Iris pigment epithelial cell (primary cell): ENCODE measurements at places on chromosomes 12 and 14.

DNA sequence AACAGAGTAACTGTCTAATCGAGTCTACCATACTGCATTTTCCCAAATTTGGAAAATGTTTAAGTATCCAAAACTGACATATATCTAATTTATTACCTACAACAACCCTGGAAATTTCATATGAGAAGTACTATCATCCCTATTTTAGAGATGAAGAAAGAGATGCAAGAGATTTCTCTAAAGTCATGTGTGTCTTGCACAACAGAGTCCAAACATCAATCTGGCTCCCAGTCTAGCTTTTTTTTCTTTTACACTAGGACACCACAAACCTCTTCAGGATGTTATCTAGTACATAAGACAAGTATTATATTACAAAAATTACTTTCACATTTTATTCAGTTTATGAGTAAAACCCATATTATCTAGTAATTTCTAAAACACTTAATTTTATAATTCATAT is 39.1 kb downstream of the CAPS2 start:
- DNase-seq: no peak

DNA sequence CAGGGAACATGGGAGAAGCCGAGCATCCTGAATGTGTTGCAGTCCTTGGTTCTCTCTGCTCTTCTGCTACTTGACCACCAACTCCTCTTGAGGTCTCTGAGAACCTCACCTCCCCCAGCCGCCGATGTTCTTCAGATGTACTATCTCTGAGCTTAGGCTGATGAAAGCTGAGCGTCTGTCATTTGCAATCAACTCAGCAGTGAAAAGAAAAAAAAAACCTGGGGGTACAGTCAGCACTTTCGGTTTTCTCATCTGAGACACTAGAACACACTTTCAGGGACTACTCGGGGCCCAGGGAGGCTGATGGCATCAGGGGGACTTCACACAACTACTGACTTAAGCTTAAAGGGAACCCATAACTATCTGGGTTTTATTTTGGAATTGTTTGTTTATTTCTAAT is 9.6 kb upstream of the FLVCR2 start:
- no peak for DNase-seq

GRCh38 chr12:56487448-56488040 is 417 bp downstream of the GLS2 start:
- DNase-seq: no peak

GRCh38 chr14:65926935-65927700 is 514.6 kb downstream of the FUT8 start:
- no peak for DNase-seq

GRCh38 chr14:37745657-37746056 is 150.2 kb downstream of the TTC6 start:
- DNase-seq: no peak

DNA sequence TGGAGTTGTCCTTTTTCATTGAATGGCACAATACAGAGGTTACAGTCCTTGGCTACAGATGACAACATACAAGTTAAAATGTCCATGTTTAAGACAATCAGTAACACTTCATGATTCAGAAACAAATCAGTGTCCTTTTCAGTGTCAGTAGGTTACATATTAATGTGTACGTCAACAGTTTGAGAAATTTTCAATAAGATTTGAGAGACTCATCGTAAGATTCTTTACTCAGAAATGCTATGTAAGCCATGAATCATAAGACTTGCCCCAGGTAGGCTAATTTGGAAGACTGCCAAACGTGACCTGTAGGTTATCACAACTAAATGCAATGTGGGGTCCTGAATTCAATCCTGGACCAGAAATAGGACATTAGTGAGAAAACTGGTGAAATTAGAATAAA is 3.5 kb downstream of the RDH12 start:
- DNase-seq: no peak

DNA sequence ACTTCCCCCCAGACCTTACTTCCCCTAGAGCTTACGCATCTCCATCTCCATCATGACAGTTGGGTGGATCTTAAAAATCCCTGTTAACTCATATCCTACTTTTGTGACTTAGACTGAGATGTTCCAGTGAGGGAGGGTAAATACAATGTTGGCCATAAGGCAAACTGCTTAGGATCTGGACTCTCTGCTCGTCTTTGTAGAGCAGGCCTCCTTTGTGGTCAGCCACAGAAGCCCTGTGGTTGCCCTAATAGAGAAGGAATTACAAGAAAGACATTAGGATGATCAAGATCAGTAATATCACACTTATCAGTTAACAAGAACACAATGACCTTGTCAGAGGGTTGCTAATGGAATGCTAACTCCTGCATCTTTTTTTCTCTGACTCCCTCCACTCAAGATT is 52.0 kb downstream of the TMEM132C start:
- DNase-seq: no peak

- DNase-seq: no peak
Measured at GRCh38 chr12:27898022-27898421, 74.5 kb downstream of the PTHLH start.
